Activated T-helper 9 cell treated with anti-CD3 and anti-CD28 coated beads, Interleukin-2, amount 50 U/mL, for 16 hours (primary cell): ENCODE measurements at places on chromosomes 7 and 10.

GRCh38 chr7:135672560-135673359, 10.4 kb downstream of the STMP1 start:
- DNase-seq = no peak

- DNase-seq = peak; percentile 35
Measured at GRCh38 chr7:151756076-151756731, 120.7 kb downstream of the PRKAG2 start.

DNA sequence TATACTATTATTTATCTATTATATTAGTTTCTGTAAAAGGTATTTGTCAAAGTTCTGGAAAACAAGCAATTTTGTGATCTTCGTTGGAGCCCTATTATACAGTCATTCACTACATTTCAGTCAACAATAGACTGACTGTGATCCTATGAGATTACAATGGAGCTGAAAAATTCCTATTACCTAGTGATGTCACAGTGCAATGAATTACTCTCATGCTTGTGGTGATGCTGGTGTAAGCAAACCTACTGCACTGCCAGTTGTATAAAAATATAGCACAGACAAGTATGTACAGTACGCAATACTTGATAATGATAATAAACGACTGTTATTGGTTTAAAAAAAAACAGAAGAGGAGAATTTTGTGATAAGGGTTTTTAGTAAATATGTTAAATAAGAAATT, 21.4 kb downstream of the OR6V1 start:
- no peak for DNase-seq

DNA sequence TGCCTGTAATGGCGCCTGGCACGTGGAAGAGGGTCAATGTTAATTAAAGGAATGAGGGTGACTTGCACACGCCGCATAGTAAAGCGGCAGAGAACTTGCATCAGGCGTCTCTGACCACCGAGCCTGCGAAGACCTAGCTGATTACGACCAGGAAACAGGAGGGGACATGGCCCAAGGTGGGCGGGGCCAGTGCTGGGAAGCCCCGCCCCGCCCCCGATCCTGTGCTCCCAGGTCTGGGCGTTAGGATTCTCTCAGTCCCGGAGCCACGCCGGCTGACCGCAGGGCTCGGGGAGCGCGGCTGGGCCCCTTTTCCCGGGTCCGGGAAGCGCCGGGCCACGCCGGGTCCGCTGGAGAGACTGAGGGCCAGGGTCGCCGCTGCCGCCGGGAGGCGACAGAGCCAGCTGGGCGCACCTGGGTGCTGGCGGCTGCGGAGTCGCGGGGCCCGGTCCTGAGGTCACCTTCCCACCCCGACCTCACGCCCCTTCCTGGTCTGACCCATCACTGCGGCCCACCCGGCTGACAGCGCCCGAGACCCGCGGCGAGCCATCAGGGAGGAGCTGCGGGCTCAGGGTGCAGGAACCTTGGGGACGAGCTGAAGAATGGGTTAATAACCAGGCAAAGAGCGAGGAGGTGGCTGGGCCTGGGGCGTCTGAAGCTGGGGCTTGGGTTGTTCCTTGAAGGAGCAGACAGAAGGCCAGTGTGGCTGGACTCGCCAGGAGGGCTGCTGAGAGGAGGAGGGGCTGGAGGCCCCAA, 23.0 kb upstream of the GRID1 start:
- DNase-seq = no peak

DNA sequence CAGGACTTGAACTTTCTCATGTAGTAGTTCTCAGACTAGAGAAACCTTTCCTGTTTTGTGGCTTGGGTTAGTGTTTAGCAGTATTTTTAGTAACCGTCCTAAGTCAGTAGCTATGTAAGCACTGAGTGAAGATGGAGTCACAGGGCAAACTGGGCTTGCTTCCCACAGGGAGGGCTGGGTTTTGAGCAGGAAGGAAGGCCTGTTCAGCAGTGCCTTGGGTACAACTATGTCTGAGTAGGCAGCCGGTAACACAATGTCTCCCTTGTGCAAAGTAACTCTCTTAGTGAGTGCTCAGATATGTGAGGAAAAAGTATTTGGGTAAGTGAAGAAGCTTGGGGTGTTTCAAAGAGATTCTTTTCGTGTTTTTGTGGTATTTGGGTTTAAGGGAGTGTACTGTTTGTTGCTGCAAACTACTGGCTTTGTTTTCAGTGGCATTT, 96.4 kb downstream of the CCSER2 start:
- no peak for DNase-seq

DNA sequence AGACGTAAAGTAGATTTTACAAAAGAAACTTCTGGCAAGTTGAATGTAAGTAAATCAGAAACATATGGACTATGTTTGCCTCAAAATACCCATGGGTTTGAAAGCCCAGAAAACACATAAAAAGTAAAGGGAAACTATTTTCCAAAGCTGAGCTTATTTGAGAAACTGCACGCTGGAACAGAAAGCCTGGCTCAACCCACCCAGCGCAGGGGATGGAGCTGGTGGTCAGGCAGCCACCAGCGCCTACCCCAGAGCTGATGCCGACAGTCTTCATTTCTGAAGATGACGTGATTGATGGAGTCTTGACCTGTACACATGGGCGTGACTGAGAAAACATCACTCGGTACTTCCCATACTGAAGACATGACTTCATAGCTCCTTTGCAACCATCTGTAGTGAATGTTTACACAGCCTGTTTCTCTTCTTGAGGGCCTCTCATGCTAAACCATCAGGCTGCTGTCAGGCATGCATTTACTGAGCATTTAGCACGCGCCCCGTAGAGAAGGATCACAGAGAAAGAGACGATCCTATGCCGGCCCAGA, 232.6 kb upstream of the AUTS2 start:
- no peak for DNase-seq

GRCh38 chr10:118107040-118107439, 60.3 kb upstream of the RAB11FIP2 start:
- no peak for DNase-seq

DNA sequence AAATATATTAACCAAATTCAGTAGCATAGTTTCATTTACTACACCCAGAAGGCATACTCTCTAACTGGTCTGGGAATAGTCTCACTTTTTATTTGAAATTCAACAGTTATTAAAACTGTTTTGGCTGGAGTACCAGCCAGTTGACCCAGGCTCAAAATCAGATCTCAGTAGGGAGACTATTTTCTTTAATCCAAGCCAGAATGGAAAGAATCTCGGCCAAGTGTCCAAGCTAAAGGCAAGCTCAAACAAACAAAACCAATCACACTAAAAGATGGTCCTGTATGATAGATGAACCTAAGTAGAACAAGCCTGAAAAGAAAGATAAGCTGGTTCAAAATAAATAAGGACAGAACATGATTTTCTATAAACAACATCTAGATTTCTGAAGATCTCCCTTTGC, 259.6 kb upstream of the POM121L12 start:
- no peak for DNase-seq

DNA sequence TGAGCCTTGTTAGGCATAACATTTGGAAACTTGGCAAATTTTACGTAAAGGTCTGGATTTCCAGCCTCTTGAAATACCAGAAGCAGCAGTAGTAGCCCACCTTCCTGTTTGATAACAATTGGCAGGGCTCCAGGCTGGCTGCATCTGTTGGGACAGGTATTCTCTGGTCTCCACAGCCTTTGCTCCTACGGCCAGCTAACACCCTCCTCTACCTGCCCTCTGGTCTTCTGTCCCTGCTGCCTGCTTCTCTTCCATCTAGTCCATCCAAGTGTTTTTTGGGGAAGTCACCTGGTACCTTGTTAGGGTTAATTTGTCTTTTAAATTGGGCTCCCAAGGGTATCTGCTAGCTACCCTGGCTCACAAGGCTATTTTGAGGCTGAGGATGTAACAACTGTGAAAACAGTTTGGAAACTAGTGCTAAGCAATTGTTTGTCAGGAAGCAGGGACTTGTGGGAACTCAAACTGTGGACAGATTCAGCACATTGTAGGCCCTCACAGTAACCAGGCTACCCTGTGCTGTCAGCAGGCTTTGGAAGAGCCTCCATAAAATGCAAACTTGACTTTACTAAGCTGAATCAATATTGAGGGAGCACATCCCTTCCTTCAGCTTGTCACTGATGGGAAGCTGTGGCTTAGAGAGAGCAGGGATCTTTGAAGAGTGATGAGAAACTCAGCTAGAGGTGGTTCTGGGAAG, 8.5 kb downstream of the RPS24 start:
- no peak for DNase-seq

GRCh38 chr10:74821501-74821900, 4.9 kb upstream of the KAT6B start:
- DNase-seq = no peak

GRCh38 chr7:103150192-103150591, 1.3 kb upstream of the NAPEPLD start:
- no peak for DNase-seq

- DNase-seq = no peak
Measured at GRCh38 chr7:66307591-66308215, 102.6 kb downstream of the TPST1 start.

GRCh38 chr10:77834943-77835668, 91.4 kb downstream of the DLG5 start:
- DNase-seq = no peak

GRCh38 chr10:34838366-34838900, 23.3 kb upstream of the PARD3 start:
- DNase-seq = no peak

DNA sequence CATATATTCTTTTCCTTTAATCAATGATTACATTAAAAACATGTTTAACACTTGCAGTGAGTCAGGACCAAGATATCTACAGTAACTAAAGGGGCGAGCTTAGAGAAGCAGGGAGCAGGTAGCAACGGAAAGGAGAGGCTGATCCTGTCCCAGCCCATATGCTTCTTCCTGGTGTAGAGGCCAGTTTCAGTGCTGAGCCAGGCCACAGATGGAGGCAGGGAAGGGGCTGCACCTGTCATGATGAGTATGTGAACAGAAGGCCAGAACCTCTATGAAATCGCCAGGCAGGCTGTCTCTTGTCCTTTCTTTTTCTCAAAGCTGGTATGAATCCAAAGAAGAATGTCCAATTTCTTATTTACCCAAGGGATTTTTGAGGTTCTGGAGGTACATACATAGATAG, 16.3 kb downstream of the REEP3 start:
- DNase-seq = no peak

- no peak for DNase-seq
Measured at GRCh38 chr7:90025771-90026170, 128.5 kb upstream of the STEAP1 start.

GRCh38 chr7:26978146-26978545, 113.8 kb upstream of the SKAP2 start:
- DNase-seq = no peak

DNA sequence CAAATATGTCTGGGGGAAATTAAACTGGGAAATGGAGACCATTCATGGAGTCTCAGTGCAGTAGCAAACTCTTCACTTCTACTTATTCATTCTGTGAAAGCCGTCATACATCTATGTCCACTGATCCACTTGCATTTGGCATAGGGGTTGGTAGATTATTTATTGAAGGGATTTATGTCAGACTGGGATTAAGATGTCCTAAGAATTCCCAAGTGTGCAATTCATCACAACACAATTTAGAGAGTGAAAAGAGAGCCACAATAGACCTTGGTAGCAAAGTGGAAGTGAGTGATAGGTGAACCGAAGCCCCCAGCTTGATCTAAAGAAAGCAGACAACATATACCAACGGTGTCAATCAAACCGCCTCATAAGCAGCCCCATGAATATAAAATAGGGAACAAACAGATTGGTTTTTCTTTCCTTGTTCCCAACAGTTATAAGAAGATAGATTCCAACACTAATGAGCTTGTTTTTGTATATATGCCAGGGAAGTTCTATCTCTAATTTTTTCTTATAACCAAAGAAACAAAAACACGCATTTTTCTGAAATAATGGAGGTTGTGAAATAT, 234.3 kb downstream of the CACNA2D1 start:
- no peak for DNase-seq

GRCh38 chr7:2607122-2607922, 24.5 kb upstream of the TTYH3 start:
- DNase-seq = no peak

GRCh38 chr10:124713679-124714255, 30.4 kb downstream of the FAM53B start:
- no peak for DNase-seq

DNA sequence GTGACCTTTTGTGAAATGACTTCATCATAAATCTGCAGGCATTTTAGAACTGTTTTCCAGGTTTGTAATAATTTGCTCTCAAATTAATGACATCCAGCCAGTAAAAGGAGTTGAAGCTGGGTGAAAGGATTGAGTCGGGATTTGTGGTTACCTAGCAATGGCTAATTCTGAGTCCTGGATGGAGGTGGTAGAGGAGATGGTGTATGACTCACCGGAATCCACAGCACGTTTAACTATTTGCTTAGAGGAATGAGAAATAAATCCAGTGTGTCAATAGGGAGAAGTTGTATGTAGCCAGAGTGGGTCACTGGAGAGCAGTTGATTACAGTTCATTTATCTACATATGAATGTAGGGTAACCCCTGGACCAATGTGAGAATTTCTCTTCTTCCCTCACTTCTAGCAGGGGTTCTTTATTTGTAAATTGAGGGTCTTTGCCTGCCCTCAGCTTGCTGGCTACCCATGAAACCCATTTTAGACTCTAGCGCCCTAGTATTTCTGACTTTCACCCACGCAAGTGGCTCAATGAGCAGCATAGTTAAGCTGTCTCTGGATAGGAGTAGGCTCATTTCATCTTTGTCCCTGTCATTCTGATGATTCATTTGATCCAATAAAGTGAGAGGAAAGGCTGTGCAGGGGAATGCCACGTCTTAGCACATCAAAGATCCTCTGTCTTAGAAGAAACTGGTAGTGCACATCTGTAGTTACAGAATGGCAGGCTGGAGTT, 547.8 kb downstream of the SORCS3 start:
- DNase-seq = no peak

GRCh38 chr10:104339469-104340110, 1.3 kb upstream of the ITPRIP start:
- DNase-seq = no peak

- DNase-seq = no peak
Measured at GRCh38 chr7:16295558-16295957, 125.8 kb downstream of the CRPPA start.

- DNase-seq = no peak
Measured at GRCh38 chr7:75967487-75967997, 26.9 kb downstream of the TMEM120A start.

DNA sequence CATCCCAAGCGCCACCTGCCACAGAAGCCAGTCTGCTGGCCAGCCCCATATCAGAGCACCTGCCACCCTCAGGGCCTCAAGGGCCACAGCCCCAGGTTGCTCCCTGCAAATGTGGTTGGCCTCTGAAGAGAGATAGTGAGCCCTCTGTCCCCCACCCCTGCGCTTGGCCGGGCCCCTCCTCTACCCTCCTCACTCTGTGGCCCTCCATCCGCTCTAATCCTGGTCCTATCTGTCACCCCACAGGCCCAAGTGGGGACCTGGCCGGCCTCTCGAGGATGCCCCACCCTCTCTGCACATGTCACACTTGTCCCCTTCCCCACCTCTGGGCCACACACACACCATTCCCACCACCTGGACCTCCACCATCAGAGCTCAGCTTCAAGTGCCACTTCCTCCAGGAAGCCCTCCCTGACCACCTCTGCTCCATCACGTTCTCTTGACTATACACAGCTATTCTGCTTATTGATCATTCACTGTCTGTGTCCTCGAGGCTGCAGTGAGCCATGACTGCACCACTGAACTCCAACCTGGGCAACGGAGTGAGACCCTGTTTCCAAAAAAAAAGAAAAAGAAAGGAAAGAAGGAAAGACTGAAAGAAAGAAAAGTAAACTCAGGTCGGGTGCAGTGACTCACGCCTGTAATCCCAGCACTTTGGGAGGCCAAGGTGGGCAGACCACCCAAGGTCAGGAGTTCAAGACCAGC, 42.4 kb downstream of the TNRC18 start:
- DNase-seq = no peak

- no peak for DNase-seq
Measured at GRCh38 chr10:125629758-125630376, 53.1 kb downstream of the TEX36 start.
